Central memory CD8-positive, alpha-beta T cell (primary cell): ENCODE measurements at places on chromosomes 16 and 17.

GRCh38 chr16:67326472-67327309 is at the start of the genes KCTD19 and LRRC36:
Gene KCTD19 (minus strand): TSS chr16:67326741. CDS start chr16:67326707, 34 bp downstream.
Gene LRRC36 (plus strand): TSS chr16:67326815. CDS start chr16:67326863, 48 bp downstream.
- DNase-seq: peak; percentile 42

DNA sequence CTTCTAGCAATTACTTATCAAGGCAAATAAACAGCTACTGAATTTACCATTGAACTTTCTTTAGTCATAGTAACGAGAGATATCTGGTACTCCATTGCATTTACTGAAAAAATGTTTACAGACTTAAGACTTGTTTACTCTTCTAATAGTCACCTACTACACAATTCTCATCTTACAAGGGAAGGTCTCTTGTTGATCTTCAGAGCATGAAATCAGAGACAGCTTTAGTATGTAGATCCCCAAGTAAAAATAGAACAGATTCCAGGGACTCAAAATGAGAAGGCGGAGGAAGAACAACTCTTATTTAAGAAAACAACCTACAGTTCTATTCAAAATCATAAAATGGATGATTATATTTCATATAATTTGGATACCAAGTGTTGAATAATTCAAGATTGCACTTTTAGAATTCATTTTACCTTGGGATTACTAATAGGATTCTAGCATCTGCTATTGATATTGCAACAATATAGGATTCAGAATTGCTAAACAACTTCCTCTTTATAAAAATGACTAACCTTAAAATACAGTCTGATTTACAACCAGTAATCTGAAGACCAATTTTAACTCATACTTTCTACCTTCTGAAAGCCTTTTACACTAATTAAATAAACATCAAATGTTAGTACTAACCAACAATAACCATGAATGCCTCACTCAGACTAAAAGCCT is 20.8 kb downstream of the UBE2G1 start:
- DNase-seq: no peak

- DNase-seq: no peak
Observed at GRCh38 chr17:61639818-61640217, 48.8 kb upstream of the NACA2 start.

DNA sequence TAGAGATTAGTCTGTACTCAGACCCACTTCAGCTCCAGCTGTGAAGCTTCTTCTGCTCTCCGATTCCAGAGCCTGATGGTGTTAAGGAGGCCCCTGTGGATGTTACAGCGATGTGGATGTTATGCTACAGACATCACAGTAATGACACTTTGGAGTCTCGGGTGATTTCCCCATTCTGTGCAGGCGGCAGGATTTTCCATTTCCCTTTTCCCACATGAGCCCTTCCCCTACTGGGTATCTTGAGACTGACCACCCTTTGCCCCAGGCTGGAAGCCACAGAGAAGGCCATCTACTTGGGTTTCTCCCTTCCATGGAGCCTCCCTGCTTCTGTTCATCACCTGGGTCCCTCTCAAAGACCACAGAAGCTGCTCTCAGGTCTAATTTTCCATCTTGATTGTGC is 78.3 kb downstream of the KCNJ12 start:
- DNase-seq: no peak

GRCh38 chr16:27209591-27209990 is 6.3 kb downstream of the KDM8 start:
- no peak for DNase-seq

DNA sequence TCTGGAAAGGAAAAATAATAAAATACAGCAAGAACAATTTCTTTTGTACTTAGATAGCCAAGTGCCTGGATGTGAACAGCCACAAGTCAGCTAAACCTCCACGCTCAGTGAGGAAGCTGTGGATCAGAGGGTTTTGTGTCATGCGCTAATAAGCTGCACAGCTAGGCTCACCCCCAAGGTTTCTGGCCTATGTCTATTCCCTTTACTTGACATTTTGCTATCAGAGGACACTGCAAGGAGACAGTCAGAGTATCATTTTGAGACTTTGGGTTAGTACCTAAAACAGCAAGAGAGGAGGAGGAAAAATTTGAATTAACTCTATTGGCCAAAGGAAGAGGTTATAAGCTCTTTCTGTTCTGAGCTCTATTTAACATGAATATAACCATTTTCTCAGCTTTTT is 139.3 kb downstream of the KCNJ2 start:
- DNase-seq: no peak

- no peak for DNase-seq
Observed at GRCh38 chr16:48535831-48536613, 74.0 kb downstream of the N4BP1 start.
